Activated CD4-positive, alpha-beta T cell treated with anti-CD3 and anti-CD28 coated beads for 36 hours (primary cell): ENCODE measurements at places on chromosomes 12 and 14.

GRCh38 chr12:15152456-15152855 lies 68.8 kb downstream of the RERG start:
- no peak for DNase-seq
- no peaks in the 10 kb centered on the region for H3K36me3 ChIP-seq
- H3K4me3 ChIP-seq: no peak overlapping the region
- H3K27ac ChIP-seq: no peak overlapping the region
- no peaks in the 10 kb centered on the region for H3K4me1 ChIP-seq
- H3K27me3 ChIP-seq: peaks cover 2% of the 10 kb centered on the region

DNA sequence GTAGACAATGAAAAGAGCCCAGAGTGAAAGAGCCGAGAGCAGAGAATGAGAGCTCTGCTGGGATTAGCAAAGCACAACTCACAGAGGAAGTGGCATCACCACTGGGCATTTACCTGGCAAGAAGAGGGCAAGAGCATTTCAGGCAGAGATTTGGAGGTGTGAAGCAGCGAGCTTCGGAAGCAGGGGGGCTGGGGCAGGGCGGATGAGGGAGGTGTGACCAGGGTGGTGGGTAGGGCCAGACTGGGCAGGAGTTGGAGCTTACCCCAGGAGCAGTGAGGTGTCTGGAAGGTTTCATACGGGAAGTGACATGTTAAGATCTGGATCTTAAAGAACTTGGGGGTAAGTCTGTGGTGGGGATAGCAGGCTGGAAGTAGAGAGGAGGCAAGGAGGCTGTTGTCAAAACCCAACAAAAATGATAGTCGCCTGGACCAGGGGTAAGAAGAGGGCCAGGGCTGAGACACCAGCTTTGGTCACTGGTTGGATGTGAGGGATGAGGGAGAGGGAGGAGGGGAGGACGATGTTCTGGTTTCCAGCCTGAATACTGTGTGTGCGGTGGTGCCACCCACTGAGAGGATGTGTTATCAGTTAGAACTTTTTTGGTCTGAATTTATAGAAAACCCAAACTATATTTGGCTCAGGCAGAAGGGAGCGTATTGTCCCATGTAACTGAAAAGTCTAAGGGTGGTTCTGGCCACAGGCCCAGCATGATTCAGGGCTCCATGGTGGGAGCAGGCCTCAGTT lies 5.2 kb downstream of the SMIM41 start:
- H3K4me1 ChIP-seq: peaks cover 8% of the 10 kb centered on the region
- H3K4me3 ChIP-seq: no peak overlapping the region
- H3K36me3 ChIP-seq: no peaks in the 10 kb centered on the region
- no peak overlapping the region for H3K27ac ChIP-seq
- peaks cover 14% of the 10 kb centered on the region for H3K27me3 ChIP-seq

GRCh38 chr14:104442631-104443390 lies 136.8 kb upstream of the C14orf180 start:
- H3K27ac ChIP-seq: no peak overlapping the region
- no peak overlapping the region for H3K4me3 ChIP-seq
- H3K4me1 ChIP-seq: no peaks in the 10 kb centered on the region
- H3K36me3 ChIP-seq: no peaks in the 10 kb centered on the region
- DNase-seq: no peak

DNA sequence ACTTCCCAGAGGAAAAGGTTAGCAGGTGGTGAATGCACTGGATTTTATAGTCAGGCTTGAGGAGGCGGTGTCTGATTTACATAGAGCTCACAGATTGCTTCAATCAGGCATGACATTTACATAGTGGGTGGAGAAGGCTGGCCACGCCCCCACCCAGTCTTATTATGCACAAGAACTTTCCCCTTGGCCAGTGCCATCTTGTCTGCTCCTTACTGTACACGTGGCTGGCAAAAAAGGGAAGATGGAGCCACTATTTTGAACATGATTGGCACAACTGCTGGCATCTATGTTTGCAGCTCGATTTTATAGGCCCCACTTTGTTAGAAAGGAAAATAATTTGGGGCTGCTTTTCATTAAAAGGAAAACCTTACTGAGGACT lies 10.9 kb upstream of the LGMN start:
- no peak overlapping the region for H3K27ac ChIP-seq
- peak; percentile 54 for DNase-seq
- peaks cover 20% of the 10 kb centered on the region for H3K4me1 ChIP-seq
- H3K4me3 ChIP-seq: no peak overlapping the region
- peaks cover 3% of the 10 kb centered on the region for H3K27me3 ChIP-seq

GRCh38 chr12:46005823-46006222 lies 15.4 kb upstream of the SCAF11 start:
- H3K27me3 ChIP-seq: no peaks in the 10 kb centered on the region
- H3K4me3 ChIP-seq: no peak overlapping the region
- no peaks in the 10 kb centered on the region for H3K36me3 ChIP-seq
- no peaks in the 10 kb centered on the region for H3K4me1 ChIP-seq
- H3K27ac ChIP-seq: no peak overlapping the region
